GM20000 (cell line): ENCODE measurements at places on chromosomes 13 and 19.

- no peak for DNase-seq
Measured at GRCh38 chr19:3969435-3970312, 1.2 kb downstream of the DAPK3 start.

DNA sequence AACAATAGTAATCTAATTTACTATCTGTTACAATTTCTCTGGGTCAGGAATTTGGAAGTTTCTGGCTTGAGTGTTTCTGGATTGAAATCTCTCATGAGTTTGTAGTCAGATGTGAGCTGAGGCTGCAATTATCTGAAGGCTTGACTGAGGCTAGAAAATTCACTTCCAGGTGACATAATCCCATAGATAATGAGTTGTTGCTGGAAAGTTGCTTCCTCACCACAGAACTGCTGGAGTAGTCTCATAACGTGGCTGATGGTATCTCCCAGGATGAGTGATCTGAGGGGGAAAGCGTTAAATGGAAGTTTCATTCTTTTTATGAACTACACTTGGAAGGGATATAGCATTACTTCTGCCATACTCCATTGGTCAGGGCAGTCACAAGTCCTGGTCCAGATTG lies 15.3 kb upstream of the FPR3 start:
- no peak for DNase-seq

- no peak for DNase-seq
Measured at GRCh38 chr13:82565201-82565600, 1317.1 kb downstream of the SLITRK1 start.

- DNase-seq, result no peak
Measured at GRCh38 chr13:110129076-110129475, 177.9 kb downstream of the COL4A1 start.

DNA sequence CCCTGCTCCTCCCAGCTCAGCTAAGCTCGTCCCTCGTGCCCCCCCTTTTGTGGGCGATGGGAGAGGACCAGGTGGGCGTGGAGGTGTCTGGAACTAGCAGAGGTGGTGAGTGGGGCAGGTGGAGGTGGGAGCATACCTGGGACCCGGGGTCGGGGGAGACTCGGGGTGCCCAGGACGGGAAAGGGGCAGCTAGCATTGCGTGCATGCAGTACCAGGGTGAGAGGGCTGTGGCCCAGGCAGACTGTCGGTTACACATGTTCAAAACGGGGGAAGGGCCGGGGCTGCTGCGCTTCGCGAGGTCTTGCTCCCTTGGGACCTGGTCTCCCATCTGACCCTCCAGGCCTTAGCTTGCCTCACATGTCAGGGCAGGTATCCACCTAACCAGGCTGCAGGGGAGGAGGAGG lies 9.1 kb downstream of the TLE5 start:
- DNase-seq, result no peak
